ENCODE measurements at places on chromosomes 2 and 18. TPM values are rescaled to one million over a fixed set of nuclear protein-coding genes. Genes with fewer than 3 reads are reported as not detected.

Gene CRYGC
- not detected for polyA plus RNA-seq

Gene NAT8
- not detected for polyA plus RNA-seq

Gene REG1B
- 0.75 TPM for polyA plus RNA-seq

Gene MC5R
- not detected for polyA plus RNA-seq

Gene CREG2
- polyA plus RNA-seq = 0.06 TPM

Gene VWC2L
- 0.04 TPM for polyA plus RNA-seq

Gene LIPG
- 3.7 TPM for polyA plus RNA-seq

Gene POU3F3
- not detected for polyA plus RNA-seq

Gene SLC9A4
- polyA plus RNA-seq = not detected

Gene GNLY
- 9.0 TPM for polyA plus RNA-seq

Gene LRRC30
- polyA plus RNA-seq = not detected

Gene SPEG
- polyA plus RNA-seq = 3.7 TPM

Gene ALK
- not detected for polyA plus RNA-seq

Gene FNDC4
- 2.8 TPM for polyA plus RNA-seq

Gene LTBP1
- 8.8 TPM for polyA plus RNA-seq
